ENCODE measurements at places on chromosomes 12 and 14.

DNA sequence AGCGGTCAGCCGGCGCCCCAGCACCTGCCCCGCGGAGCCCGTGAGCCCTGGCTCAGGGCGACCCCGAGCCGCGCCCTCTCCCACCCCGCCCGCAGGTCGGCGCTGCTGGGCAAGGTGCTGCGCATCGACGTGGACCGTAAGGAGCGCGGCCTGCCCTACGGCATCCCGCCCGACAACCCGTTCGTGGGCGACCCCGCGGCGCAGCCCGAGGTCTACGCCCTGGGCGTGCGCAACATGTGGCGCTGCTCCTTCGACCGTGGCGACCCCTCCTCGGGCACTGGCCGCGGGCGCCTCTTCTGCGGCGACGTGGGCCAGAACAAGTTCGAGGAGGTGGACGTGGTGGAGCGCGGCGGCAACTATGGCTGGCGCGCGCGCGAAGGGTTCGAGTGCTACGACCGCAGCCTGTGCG is 14.4 kb downstream of the HHIPL1 start:
- no peak for DNase-seq

GRCh38 chr14:62062645-62063044 is 300.4 kb downstream of the SNAPC1 start:
- no peak for DNase-seq

DNA sequence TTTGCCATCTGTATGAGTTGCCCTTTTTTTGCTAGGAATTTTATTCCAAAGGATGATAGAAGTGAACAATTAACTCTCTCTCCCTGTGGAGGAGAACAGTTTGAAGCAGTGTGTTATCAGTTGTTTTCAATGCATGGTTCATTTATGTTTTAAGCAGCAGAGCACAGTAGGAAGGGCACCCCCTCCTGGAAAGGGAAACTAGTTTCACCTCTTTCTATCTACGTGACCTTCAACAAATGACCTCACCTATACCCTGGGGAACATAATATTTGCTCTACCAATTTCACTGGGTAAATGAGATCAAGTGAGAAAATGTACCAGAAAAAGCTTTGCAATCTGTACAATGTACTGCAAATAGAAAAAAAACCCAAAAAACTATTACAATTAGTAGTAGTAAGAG is 5.4 kb upstream of the DCP1B start:
- DNase-seq = no peak

GRCh38 chr14:52678591-52678990 is 16.8 kb downstream of the ERO1A start:
- DNase-seq = no peak

GRCh38 chr12:124668602-124669001 is 101.2 kb upstream of the NCOR2 start:
- no peak for DNase-seq

GRCh38 chr14:69882116-69882864 is 3.1 kb downstream of the SMOC1 start:
- no peak for DNase-seq

DNA sequence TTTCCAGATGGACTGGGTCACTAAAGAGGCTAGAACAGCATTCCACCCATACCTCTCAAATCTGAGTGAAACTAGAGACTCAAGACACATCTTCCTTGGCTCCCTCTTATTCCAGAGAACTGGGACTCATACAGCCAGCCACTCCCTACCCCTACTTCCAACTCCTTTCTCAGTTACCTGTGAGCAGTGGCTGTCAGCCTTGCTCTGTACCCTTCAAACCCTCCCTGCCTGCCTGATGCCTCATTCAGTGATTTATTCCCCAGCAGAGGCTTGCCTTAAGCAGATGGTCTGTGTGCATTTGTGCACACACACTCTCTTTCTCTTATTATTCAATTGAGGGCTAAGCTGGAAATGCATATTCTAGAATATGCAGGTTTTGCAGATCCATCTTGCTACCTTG is 14.6 kb downstream of the GPR84 start:
- no peak for DNase-seq

DNA sequence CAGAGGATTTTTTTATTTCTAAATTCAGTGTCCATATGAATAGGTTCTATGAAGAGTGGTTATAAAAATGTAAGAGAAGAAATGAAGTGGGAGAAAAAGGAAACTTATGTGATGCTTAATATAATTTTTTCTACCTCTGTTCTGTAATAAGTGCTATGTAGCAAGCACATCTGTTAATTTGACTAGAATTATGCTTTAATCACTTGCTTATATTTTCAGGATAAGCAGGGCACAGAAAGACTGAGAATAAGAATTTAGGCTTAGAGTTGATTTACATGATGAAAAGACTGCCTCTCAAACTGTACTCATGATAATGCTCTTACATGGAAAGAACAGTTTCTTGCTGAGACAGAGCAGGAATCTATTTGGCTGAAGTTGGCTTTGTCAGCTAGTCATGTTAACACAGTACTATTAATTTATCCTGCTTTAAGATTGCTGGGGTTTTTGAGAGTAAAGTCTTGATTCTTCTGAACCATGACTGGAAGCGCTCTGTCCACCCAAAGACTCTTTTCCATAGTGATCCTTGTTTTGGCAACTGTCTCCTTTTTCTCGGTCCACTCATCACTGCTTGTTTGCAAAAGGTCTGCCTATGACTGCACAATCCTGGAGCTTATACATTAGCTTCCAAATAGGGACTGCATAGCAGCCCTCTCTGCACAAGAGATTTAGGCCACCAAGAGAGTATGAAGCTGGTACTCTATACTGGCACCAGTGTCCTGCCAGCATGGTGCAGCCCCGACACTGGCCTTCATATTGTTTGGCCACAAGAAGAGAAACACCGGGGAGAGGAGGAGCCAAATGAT is 98.8 kb downstream of the AKAP6 start:
- no peak for DNase-seq
